ENCODE measurements at places on chromosomes 1 and 21.
A peak's percentile ranks its signal among the peaks of the same experiment; 100 is the strongest.

GRCh38 chr1:19365721-19366120, 53.6 kb downstream of the SLC66A1 start:
- H3K36me3 ChIP-seq = no peaks in the 10 kb centered on the region
- DNase-seq = no peak
- H3K27me3 ChIP-seq = no peaks in the 10 kb centered on the region

DNA sequence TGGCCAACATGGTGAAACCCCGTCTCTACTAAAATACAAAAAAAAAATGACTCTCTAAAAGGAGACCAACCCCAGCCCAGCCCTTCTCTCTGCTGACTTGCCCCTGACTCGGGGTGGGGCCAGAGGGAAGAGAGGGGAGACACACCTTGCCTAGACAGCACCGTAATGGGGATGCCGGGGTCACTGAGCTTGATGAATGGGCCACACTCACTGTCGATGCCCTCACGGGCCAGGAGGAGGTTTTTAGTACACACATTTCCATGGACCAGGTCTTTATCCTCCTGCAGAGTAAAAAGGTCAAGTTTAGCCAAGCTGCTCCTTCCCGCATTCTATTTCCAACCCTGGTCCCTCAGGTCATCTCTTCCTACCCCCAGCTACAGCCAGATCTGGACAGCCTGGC, 99.7 kb downstream of the RAVER2 start:
- no peak for DNase-seq
- no peaks in the 10 kb centered on the region for H3K27me3 ChIP-seq
- H3K4me3 ChIP-seq = no peak overlapping the region
- H3K27ac ChIP-seq = no peak overlapping the region

DNA sequence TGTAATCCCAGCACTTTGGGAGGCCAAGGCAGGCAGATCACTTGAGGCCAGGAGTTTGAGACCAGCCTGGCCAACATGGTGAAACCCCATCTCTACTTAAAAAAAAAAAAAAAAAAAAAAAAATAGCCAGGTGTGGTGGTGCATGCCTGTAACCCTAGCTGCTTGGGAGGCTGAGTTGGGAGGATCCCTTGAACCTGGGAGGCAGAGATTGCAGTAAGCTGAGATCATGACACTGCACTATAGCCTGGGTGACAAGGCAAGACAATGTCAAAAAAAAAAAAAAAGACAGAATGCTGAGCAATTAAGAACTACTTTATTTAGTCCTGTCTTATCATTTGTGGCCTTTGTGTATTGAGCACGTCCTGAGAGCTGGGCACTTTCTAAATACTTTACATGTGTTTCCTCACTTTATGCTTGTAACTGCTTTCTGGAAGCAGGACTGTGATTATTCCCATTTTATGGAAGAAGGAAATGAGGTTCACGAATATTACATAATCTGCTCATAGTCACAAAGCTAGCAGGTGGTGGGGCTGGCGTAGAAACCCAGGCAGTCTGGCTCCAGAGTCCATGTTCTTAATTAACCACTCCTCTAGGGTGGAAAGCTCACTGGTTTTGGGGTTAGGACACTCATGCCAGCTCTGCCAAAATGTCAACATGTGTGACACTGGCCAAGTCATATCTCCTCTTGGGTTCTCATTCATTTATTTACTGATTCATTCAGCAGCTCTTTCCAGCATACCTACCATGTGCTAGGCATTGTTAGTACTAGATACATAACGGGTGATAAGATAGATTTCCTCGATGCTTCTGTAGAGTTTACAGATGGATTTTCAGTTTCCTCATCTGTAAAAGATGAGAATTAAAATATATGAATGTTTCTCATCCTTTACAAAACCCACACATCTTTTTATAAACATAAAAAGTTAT, 57.7 kb downstream of the DDR2 start:
- H3K36me3 ChIP-seq = no peaks in the 10 kb centered on the region
- peaks cover 15% of the 10 kb centered on the region for H3K4me1 ChIP-seq
- no peak overlapping the region for H3K4me3 ChIP-seq
- DNase-seq = no peak
- H3K27me3 ChIP-seq = no peaks in the 10 kb centered on the region
- peak overlapping the region; percentile 68 for H3K27ac ChIP-seq

GRCh38 chr1:210397681-210398080, 69.0 kb downstream of the HHAT start:
- H3K36me3 ChIP-seq = no peaks in the 10 kb centered on the region
- no peaks in the 10 kb centered on the region for H3K4me1 ChIP-seq
- H3K27ac ChIP-seq = no peak overlapping the region
- H3K4me3 ChIP-seq = no peak overlapping the region
- no peaks in the 10 kb centered on the region for H3K27me3 ChIP-seq

GRCh38 chr1:233598891-233599541, 14.9 kb upstream of the KCNK1 start:
- no peaks in the 10 kb centered on the region for H3K27me3 ChIP-seq
- no peak for DNase-seq
- peaks cover 13% of the 10 kb centered on the region for H3K4me1 ChIP-seq
- H3K27ac ChIP-seq = peak overlapping the region; percentile 70
- H3K36me3 ChIP-seq = no peaks in the 10 kb centered on the region
- no peak overlapping the region for H3K4me3 ChIP-seq

GRCh38 chr1:237119091-237119490, 77.1 kb downstream of the RYR2 start:
- H3K27ac ChIP-seq = no peak overlapping the region
- no peak overlapping the region for H3K4me3 ChIP-seq
- no peak for DNase-seq
- no peaks in the 10 kb centered on the region for H3K27me3 ChIP-seq
- H3K36me3 ChIP-seq = no peaks in the 10 kb centered on the region

DNA sequence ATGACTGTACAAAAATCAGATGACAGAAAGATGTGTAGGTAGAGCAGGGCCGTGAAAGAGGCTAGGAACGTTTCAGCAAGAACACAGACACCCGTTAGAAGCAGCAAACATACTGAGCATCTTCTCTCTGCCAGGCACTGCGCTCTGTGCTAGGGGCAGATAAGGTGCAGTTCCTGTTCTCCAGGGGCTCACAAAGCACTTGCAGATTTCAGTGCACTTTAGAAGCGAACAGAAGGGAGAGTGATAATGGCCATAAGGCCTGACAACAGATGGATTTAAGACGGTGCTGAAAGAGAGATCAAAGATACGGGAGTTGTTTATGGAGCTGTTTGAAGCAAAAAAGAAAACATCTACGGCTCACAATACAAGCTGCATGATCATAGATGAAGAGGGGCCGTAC, 200.3 kb upstream of the FOXD3 start:
- DNase-seq = no peak
- H3K4me1 ChIP-seq = no peaks in the 10 kb centered on the region
- H3K4me3 ChIP-seq = no peak overlapping the region
- no peaks in the 10 kb centered on the region for H3K27me3 ChIP-seq

Data from liver (tissue), 10 donors.